ENCODE measurements at places on chromosomes 7 and 10.

DNA sequence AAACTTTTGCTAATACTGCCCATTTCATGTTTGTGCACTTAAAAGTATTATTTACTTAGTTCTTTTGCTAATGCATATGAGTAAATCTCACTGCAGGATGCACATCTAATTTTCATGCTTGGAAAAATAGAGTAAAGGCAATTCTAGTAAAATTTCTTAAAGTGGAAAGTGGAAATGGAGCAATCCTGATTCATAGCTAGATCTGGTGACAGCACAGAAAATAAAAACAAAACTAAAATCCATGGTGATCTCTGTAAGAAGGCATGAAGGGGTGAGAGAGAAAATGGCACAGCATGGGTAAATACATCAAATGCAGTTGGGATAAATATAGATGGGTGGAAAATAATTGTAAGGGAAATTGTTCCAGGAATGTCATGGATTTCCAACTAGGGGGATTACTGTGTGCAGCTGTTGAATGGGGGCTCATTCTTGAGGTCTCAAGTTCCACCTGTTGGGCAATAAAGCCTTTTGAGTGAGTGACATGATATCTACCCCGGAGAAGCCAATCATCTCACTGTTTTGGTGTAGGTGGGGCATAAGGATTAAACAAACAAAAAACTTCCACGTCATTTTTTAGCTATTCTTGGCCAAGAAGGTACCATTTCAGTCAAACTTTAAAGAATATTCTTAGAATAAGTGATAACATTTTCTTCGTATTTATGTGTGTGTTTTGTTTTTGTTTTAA, 1.7 kb upstream of the MCU start:
- DNase-seq = no peak

- DNase-seq = no peak
Measured at GRCh38 chr10:71837098-71837827, 13.8 kb downstream of the PSAP start.

DNA sequence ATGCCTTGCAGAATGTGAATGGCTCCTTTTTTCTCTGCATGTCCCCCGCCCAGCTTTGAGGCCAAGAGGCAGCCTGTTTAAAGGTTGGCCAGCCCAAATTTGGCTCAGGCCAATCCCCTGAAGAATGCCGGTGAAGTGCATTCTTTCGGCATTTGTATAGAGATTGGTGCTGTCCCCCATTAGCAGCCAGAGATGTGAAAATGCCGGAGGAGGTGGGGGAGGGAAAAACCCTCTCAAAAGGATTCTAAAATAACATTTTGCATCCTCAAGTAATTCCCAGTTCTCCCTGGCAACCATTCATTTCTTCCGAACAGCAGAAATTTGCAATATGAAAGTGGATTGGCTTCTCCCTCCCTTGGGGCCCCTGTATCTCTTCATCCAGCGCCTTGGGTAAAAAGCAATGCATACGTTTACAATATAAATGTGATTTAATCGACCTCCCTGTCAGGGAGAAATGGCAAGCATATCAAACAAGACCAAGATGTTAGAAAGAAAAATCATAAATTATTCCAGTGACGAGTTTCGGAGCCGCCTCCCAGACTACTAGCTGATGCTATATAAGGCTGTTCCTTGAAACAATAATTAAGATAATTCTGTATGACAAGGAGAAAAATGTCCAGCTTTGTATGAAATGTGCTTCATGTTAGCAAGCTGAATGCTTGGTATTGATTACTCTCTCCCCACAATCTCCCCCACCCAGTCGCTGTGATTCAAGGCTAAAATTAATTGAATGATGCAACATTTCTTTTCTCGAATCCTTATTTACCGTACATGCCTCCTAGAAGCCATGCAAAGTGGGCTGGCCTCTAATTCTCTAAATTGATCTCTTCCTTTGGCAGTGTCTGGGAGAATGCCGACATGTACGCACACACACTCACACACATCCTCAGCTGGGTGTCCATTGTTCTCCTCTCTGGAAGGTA, 323.7 kb downstream of the RPS24 start:
- DNase-seq = no peak

DNA sequence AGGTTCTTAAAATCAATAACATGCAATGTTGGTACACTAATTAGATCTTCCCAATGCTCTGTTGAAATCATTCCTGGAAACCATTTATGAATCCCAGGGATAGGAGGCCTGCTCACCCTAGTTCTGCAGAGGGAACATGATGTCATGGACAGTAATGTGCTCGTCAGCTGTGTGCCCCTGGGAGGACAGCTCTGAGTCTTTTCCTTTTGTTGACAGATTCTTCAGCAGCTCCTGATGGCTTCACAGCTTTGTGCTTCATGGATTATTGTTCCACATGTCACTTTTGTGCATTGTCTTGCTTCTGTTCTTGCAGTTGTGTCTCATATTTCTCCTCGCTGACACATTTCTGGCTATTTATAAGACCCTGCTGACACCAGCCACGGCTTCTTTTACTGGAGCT, 367.5 kb downstream of the CCSER2 start:
- DNase-seq = no peak

- DNase-seq = no peak
Measured at GRCh38 chr7:43553999-43554398, 28.9 kb upstream of the STK17A start.

GRCh38 chr7:146645383-146645976, 528.9 kb downstream of the CNTNAP2 start:
- DNase-seq = no peak

GRCh38 chr7:149662591-149663095, 110.7 kb downstream of the ZNF467 start:
- DNase-seq = peak; percentile 61

DNA sequence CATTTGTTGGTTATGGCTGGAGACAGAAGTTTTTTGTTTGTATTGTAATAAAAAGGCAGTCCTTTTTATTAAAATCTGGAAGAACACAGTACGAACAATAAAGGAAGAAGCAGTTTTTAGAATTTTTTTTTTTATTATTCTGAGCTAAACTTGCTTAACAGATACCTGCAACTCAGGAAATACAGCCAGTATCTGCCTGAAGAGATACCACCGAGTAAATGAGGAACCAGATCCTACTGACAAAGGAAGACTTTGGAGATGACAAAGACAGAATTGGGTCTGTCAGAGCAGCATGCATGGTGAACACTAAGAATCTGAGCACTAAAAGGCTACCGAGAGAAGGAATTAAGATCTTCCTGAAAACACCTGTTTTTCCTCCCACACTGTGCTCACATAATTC, 1335.9 kb upstream of the SORCS1 start:
- DNase-seq = no peak

- no peak for DNase-seq
Measured at GRCh38 chr7:130999926-131000325, 265.9 kb upstream of the KLF14 start.

DNA sequence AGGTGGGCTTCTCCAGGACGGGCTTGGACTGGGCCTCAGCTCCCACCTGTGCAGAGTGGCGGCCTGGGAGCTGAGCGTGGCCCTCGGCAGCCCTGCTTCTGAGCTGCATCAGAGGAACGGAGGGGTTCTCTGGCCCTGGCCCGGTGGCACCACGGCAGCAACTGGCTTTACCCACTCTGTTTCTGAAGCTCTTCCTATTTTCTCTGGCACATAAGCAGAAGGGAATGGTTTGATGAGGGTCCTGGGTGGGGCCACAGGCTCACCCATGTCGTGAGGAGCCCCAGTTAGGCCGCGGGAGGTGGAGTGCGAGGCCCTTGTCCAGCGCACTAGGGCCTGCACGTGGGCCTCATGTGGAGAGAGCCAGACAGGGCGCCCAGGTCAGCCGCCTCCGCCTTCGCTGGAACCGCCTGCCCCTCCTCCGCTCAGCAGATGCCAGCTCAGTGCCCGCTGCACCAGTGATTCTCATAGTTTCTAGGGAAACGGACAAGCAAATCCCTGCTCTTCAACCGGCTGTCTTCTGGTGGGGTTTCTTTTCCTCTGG, 284.0 kb downstream of the CELF2 start:
- DNase-seq = no peak

DNA sequence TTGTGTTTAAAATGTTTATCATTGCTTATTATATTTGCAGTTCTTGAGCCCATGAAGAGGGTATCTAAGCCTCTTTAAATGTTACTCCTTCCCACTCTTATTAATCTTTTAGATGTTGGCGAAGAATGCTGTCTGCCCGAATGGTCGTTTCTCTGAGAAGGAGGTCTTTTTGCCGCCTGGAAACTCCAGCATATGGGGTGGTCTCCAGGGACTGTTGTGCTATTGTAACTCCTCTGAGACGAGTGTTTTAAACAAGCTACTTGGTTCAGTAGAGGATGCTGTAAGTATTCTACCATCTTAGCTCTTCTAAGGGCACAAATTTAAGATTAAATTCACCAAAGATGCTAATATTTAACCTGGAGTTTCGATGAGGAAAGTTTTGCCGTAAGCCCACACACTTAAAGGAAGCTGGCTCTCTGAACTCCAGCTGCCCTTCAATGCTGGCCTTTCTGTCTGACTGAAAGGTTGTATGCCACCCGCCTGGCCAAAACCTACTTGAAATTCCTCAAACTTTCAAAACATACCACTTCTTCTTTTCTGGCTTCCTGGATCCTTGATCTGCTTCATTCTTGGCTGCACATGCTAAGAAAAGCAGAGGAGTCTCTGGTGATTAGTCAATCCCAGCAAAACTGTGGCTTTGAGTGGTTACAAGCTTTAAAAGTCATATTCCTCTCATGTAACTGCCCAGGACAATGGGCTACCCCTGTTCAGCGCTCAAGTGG, 74.7 kb downstream of the ABCA13 start:
- DNase-seq = no peak

GRCh38 chr7:31027161-31027965, 24.7 kb upstream of the ADCYAP1R1 start:
- DNase-seq = no peak

DNA sequence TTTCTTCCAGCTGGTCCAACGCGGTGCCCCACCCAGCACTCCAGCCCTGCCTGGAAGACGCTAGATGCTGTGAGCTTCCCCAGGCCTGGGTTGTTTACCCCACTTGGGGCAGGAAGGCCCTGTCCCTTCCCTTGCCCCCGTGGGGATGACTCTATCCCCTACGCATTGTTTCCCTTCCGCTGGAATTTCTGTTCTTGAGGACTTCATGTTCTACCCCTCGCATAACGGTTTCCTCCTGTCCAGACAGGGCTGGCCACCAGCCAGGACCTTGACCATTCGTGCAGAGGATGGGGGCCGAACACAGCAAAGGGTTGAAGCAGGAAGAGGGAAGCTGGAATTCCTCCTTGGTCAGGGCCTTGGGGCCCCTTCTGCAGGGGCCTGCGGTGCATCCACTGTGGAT, 14.7 kb upstream of the SERPINE1 start:
- DNase-seq = no peak

DNA sequence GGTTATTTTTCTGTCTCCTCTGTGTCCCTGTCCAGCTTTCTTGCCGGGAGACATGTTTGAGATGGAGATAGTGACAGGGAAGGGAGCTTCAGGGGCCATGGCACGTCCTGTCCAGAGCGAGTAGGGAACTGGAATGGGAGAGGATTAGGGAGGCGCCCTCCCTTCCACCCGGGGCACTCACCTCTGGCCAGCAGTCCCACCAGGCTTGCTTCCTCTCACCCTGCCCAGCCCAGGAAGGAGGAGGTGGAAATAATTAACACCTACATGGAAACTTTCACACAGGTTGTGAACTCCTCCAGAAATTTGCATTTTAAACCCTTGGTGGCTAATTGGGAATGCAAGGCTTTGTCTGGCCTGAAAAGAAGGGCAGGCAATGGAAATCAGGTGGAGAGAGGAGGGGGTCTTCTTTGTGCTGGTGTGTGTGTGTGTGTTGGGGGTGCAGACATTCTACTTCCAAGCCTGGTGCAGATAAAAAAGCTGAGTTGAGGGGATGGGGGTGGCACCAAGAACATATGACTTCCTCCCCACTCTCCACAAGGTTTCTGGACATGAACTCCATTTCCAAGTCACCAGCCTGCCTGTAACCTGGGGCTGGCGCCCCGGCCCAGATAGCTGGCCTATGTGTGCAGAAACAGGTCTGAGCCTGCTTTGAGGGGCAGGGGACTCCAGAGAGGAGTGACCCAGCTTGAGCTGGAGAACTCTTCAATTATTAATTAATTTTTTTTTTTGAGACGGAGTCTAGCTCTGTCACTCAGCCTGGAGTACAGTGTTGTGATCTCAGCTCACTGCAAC, 199.4 kb downstream of the CYP26A1 start:
- DNase-seq = no peak

- DNase-seq = no peak
Measured at GRCh38 chr7:140881507-140882228, 43.1 kb downstream of the BRAF start.

- no peak for DNase-seq
Measured at GRCh38 chr7:98228801-98229200, 17.6 kb downstream of the BHLHA15 start.

DNA sequence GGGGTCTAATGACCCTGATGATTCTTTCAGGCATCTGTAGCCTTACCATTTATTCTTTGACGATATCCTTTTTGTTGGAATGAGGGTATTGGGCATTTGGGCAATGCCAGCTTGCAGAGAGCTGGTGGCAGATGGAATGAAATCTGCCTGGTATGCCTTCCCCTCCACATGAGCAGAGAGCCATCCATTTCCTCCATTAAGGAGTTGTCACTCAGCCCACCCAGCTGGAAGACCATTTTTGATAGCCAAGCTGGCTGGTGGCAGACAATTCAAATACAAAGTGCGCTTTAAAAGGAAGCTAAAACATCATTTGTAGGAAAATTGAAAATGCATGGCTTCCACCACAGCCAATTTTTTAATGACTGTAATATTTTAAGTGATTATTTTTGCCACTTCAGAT, 240.1 kb upstream of the SLC26A5 start:
- DNase-seq = no peak

- no peak for DNase-seq
Measured at GRCh38 chr7:140281960-140282359, 105.2 kb upstream of the KDM7A start.

DNA sequence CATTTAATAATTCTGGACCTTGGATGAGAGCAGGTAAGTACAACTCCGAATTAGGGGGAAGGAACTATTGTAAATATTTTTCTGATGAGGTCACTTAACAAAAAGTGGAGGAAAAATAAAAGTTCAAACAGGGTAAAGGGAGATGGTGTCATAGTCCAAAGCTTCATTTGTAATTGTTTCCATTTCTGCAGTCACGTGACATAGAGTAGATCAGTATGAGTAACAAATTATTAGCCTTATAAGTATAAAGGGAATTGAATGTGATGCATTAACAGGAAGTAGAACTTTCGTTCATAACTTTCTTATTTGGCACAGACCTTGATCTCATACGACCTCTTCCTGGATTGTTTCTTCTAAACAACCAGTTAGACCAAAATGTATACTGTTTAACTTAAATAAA, 347.2 kb upstream of the TPK1 start:
- no peak for DNase-seq

GRCh38 chr10:76719006-76719405, 918.6 kb downstream of the KCNMA1 start:
- no peak for DNase-seq

GRCh38 chr10:69010151-69010640, 21.6 kb downstream of the KIFBP start:
- DNase-seq = no peak

DNA sequence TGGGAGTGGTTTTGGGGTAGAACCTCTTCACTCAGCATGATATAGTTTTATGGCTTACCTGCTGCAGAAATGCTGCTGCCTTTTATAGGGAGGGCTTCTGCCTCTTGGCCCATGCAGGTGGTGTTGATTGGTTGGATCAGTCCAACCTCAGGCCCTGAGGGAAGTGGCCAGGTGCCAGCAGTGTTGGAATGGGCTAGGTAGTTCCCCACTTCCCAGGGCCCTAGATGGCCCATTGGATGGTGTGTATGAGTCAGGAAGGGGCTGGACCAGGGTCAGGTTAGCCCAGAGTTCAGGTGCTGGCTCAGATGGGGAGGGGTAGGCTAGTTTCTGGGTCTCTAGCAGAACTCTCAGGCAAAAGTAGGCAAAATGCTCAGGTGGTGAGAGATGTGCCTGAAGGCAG, 455.5 kb downstream of the CCSER2 start:
- DNase-seq = no peak

- no peak for DNase-seq
Measured at GRCh38 chr10:112767156-112767555, 182.9 kb upstream of the TCF7L2 start.

All from CD4-positive, alpha-beta T cell treated with Interleukin-4 for 1 hour (primary cell).